ENCODE measurements at places on chromosomes 2 and 18.

DNA sequence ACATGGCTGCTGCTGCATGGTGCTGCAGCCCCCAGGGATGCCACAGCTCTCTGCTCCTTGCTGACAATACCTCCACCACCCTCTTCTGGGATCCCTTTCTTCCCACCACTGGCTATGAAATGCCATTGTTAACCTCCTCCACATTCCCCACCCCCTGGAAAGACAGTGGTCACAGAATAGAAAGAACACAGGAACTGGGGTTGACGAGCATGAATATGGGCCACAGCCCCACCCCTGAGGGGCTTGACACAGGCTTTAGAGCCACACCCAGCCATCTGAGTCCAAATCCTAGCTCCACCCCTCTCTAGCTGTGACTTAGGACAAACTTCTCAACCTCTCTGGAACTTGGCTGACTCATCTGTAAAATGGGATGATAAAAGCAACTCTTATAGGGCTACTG is 47.3 kb downstream of the TMEM163 start:
- no peak for DNase-seq

- DNase-seq = no peak
Observed at GRCh38 chr2:217249121-217250012, 389.5 kb upstream of the TNP1 start.

DNA sequence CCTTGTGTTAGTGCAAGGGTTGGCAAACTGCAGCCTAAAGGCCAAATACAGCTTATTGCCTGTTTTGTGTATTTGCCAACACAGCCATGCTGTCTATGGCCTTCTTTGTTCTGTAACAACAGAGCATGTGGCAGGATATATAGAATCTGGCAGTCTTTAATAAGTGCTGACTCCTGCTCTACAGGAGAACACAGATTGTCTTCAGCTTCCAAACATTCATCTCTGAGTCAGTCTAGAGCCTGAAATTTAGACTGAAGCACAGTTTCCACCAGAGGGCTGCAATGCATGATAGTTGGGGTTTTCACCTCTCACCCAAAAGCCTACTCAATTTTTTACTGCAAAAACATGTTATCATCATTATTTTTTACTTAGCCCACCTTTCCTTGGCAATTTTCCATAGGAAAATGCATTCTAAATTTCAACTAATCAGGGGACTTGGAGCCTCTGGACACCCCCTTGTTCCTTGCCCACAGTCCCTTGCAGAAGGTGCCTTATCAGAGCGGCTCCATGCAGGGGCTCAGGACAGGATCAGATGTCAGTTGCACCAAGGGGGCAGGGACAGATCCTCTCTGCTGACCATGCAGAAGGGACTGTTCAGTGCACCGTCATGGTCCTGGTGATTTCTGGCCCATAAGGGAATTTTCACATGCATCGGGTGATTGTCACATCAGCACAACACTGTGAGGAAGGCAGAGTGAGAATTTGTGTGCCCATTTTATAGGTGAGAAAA is 12.4 kb downstream of the IL37 start:
- DNase-seq = no peak

DNA sequence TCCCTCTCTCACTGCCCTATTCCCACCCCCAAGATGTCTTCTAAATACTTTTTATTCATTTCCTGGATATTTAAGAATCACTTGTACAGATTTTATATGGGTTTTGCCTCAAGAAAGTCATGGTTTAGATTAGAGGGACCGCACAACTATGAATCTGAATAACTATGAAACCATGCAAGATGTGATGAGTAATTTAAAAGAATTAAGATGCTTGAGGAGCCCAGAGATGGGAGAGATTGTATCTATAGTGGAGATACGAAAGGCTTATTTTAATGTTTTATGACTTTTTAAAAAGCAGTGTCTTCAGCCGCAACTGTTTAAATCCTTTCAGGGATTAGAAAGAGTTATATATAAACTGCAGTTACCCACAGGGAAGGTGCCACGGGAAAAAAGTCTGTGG is 324.1 kb downstream of the LPIN1 start:
- no peak for DNase-seq

- no peak for DNase-seq
Observed at GRCh38 chr2:168978461-168978861, 52.7 kb downstream of the ABCB11 start.

DNA sequence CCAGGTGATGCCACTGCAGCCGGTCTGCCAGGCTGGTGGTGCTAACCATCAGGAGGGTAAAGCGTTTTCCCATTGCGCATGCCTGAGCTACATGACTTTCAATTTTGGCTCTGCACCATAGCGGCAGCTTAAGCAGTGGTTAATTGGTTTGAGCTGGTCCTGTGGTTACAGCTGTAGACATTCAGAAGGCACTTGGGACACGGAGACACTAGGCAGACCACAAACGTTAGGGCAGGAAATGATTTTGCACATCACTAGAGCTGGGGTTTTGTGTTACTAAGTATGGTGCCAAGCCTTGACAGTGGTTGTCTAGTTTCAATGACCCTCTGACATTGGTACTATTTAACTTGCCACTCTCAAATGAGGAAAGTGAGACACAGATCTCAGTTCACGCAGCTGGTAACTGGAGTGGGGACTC is 28.9 kb upstream of the CNOT11 start:
- DNase-seq = no peak

GRCh38 chr2:181766129-181766528 is 85.8 kb upstream of the NEUROD1 start:
- no peak for DNase-seq

DNA sequence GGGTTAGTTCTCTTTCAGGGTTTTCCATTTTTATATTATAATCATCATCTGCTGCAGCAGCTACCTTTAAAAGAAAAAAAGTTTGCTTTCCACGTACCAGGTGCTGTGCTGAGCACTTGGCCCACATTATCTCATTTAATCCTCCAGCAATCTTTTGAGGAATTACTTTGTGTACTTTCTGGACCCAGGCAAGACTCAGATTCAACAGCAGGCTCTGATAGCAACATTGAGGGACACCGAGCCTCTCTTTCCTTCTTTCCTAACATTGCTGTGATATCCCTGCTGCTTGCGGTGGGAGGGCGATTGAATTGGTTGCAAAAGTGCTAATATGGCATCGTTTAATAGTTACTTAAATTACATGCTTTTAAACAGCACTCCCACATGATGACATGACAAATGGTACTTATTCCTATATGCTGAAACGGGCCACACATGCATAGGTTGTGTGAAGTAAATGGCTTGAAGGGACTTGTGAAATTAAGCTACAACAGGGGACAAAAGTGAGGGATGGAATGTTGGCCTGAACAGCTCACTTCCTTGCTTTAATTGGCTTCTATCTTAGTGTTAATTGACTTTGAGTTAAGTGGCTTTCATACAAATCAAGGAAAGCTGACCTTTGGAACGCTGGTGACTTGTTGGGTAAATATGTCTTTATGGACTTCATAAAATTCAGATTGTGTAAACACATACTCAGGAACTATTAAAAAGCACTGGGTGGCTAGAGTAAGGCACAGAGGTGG is 21.2 kb downstream of the SPRED2 start:
- DNase-seq = no peak

- no peak for DNase-seq
Observed at GRCh38 chr2:112821682-112822081, 14.9 kb downstream of the IL1B start.

- no peak for DNase-seq
Observed at GRCh38 chr2:27844821-27845255, 45.3 kb downstream of the RBKS start.

- DNase-seq = peak; percentile 11
Observed at GRCh38 chr2:239159476-239159911, 241.3 kb downstream of the HDAC4 start.

GRCh38 chr2:36468463-36469105 is 113.0 kb downstream of the CRIM1 start:
- DNase-seq = no peak

DNA sequence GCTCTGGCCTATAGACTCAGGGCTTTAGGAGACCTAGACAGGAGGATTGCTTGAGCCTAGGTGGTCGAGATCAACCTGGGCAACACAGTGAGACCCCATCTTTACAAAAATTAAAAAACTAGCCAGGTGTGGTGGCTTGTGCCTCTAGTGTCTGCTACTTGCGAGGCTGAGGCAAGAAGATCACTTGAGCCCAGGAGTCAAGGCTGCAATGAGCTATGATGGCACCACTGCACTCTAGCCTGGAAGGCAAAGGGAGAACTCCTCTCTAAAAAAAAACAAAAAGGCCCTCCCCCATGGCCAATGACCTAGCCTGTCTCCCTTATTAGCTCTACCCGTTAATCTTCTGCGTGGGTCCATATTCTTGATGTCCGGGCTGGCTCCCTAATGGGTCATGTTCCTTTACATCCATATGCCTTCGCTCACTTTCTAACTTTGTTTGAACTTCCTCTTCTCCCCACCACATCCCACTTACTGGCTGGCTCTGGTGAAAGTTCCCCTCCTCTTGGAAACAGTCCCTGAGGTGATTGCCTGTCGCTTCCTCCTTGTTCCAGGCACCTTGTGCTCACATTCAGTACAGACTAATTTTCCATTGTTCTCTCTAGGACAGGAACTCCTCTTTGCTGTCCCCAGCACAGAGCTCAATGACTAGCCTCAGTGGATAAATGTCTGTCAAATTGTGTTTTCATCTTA is 103.0 kb downstream of the AFF3 start:
- no peak for DNase-seq

GRCh38 chr2:122209377-122209776 is 453.9 kb downstream of the TSN start:
- no peak for DNase-seq

DNA sequence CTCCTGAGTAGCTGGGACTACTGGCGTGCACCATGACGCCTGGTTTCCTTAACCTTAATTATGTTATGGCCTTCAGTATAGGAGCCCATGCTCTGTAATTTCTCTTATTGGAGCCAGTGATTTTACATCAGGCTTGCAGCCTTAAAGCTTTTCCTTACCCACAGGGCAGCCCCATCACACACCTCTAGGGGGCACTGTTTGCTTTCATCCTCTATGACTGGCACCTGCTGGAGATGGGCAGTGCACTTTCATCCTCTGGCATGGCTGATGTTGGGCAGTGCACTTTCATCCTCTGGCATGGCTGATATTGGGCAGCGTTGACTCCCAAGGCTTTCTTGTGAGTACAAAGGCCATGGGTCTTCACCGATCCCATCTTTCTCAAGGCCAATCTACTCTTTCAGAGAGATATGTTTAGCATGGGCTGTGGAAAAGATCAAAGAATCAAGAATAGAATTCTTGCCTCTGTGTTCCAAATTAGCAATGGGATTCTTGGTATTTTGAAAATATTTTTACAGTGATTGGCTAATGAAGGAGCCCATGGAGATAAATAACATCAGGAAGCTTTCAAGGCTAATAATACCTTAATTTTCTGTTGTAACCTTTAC is 80.7 kb upstream of the MEX3C start:
- no peak for DNase-seq

GRCh38 chr2:25939257-25939668 is 43.0 kb downstream of the KIF3C start:
- no peak for DNase-seq

- no peak for DNase-seq
Observed at GRCh38 chr2:76517574-76517909, 806.8 kb upstream of the GCFC2 start.

DNA sequence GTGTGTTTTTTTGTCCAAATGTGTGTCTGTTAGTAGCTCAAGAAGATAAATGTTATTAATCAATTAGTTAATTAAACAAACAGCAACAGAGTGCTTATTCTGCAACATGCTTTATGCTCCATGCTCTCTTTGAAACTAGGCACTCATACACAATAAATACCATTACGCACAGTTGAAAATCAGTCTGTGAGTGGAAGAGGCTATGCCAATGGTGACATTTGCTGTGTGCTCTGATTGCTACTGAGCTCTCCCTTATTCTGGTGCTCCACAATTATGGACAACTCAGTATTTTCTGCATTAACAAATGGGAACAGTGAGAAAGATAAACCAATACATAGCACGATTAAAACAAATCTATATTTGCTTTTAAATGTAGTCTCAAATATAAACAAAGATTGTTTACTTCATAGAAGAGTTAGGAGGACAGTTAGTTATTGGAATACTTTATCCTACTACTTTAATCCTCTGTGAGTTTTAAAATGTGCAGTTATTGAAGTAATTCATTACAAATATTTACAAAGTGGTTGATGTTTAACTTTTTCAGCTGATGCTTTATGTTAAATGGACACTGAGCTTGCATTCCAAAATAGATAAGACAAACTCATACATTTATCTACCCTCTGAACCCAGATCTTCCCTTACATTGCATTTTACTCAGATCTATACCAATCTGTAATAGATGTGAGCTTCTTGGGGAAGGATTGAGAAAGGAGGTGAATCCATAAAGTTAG is 55.3 kb downstream of the NXPH2 start:
- DNase-seq = no peak

DNA sequence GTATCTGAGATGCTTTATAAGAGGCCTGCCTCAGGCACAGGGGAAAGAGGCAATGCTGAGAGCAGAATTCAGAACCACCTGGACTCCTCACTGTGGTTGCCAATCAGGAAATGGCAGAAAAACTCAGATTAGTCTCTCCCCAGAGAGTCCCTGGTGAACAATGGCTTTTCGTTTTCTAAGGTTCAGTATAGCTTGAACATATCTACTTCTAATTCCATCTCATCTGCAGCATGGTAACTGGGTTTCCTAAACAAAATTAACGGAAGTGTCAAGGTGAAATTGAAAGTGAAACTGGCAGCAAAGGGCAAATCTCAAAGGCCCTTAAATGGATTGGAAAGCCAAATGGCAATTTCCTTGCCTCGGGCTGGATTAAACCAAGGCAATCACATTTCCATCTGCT is 480.2 kb upstream of the ACVR2A start:
- DNase-seq = no peak

- DNase-seq = no peak
Observed at GRCh38 chr2:206518997-206519396, 75.7 kb downstream of the ADAM23 start.

Measured in heart left ventricle (tissue), 16 donors.